Activated T-cell treated with anti-CD3 and anti-CD28 coated beads, Interleukin-2, amount 50 U/mL, for 1 hour (primary cell): ENCODE measurements at places on chromosomes 7 and 10.
A peak's percentile ranks its signal among the peaks of the same experiment; 100 is the strongest.

- DNase-seq: no peak
Measured at GRCh38 chr7:20529260-20529659, 86.2 kb upstream of the ABCB5 start.

DNA sequence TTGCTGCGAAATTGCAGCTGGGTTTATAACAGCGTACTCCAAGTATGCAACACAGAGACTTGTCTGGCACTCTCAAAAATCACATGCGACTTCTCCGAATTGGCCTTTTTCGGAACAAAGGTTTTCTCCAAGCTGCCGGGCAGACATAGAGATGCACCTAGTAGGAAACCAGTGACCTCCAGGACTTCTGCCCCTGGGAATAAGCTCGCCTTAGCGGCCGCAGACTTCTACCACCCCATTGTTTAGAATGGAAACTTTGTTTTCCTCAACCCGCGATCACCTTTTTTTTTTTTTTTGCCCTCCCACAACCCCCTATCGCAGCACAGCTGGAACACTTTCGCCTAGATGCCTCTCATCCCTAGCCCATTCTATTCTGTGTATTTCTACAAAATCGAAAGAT, 4.9 kb upstream of the HOXA10 start:
- DNase-seq: peak; percentile 14

- no peak for DNase-seq
Measured at GRCh38 chr10:129236274-129236691, 230.8 kb upstream of the MGMT start.

GRCh38 chr10:131160219-131160875, 151.2 kb downstream of the TCERG1L start:
- DNase-seq: no peak

GRCh38 chr7:141820067-141820466, 21.2 kb downstream of the PRSS37 start:
- DNase-seq: no peak

GRCh38 chr10:77983384-77984341, 45.7 kb downstream of the POLR3A start:
- DNase-seq: no peak

DNA sequence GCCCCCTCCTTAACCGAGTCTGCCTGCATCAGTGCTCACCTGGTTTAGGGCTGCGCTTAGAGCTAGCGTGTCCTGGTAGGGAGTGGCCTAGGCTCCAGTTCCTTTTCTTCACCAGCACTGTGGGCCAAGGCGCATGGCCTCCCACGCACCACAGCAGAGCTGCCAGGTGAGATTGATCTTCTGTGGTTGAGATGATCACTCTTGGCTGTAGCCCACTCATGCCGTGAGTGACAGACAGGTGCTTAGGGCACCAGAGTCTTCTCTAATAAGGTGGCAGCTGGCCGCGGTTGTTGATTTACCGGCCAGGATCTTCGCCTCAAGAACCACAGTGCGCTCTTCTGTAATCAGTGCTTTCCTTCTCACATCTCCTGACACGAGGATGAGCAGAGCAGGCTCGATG, 157.2 kb upstream of the INSYN2A start:
- DNase-seq: no peak

DNA sequence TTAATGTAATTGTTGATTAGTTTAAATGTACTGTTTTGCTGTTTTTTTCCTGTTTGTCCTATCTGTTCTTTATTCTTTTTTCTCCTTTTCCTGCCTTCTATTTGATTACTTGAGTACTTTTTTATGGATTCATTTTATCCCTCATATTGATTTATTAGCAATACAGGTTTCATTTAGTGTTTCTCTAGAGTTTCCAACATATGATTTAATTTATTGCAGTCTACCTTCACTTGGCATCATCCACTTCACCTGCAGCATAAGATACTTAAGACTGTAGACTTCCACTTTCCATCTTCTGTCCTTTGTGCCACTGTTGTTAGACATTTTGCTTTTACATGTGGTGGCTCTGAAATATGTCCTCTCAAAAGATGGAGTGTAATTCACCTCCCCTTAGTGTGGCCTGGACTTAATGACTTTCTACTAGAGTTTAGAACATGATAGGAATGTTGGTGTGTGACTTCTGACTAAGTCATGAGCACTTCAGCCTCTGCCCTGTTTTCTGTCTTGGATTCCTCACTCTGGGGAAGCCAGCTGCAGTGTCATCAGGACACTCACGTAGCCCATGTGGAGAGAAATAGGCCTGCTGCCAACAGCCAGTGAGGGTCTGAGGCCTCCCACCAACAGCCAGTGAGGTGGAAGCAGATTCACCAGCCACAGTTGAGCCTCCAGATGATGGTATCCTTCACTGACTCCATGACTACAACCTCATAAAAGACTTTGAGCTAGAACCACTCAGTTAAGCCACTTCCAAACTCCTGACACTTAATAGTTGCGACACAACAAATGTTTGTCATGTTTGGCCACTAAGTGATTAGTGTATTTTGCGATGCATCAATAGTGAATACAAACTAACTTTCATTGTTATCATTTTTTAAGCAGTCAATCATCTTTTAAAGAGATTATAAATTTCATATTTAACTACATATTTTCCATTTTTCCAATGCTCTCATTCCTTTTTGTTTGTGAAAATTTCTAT, 643.5 kb upstream of the DPP6 start:
- no peak for DNase-seq

DNA sequence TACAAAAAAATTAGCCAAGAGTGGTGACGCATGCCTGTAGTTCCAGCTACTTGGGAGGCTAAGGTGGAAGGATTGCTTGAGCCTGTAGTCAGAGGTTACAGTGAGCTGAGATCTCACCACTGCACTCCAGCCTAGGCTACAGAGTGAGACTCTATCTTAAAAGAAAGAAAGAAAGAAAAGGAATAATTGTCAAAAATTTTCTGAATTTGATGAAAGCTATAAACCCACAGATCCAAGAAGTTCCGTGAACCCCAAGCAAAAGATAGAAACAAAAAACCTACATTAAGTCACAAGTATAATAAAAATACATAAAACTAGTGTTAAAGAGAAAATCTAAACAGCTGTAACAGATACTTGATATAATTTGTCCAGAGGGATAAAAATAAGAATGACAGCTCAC, 60.1 kb upstream of the KMT2C start:
- DNase-seq: no peak

DNA sequence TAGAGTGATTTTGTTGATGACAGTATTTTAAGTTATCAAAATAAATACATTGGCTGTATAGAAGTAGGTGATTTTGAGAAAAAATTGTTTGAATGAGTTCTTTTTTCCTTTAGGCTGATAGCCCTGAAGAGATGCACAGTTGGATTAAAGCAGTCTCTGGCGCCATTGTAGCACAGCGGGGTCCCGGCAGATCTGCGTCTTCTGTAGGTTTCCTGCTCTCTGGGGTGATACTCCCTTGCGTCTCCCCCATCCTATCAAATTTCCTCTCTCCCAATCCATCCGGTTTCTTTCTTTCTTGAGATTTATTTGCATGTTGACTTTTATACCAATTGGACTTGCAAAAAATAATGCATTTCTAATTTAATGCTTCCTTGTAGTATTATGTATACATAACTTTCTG, 27.6 kb upstream of the ARMS2 start:
- DNase-seq: no peak

DNA sequence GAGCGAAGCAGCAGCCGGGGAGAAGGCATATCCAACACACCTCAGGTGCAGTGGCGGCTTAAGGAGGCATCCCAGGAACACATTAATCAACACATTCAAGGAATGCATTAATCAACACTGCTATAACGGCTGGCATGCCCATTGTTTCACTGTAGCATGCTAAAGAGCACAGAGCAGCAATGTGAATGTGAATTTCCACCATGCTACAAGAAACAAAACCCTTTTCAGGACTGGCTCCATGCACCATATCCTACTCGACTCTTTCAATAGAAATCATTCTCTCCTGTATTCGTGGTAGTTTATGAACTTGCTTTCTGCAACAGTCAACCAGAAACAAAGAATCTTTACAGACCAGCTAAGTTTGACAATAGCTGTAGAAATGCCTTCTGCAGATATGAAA, 149.0 kb downstream of the NRCAM start:
- DNase-seq: no peak
